SIG-M5 (cell line): ENCODE measurements at places on chromosomes 7 and 10.
A peak's percentile ranks its signal among the peaks of the same experiment; 100 is the strongest.

DNA sequence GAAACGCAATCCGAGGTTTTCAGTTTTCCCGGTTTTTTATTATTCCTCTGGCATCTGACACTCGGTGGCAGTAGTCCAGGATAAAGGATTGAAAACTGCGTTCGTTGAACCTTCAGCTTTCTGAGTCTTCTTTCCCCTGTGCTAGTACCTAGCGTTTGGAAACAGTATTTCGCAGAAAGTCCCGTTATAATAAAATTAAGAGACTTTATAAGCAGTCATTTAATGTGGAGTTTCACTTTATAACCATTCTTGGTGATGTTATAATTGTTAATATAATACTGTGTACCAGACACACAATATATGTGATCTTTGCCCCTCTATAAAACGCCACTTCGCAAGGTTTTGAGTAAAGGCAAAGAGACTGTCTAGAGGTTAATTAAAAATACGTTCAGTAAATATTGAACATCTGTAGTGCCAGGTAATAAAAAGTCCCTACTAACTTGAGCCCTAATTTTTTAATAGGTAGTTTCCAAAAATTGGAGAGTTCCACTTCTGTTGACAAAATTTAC, 874 bp downstream of the CISD1 start:
- DNase-seq, result no peak

DNA sequence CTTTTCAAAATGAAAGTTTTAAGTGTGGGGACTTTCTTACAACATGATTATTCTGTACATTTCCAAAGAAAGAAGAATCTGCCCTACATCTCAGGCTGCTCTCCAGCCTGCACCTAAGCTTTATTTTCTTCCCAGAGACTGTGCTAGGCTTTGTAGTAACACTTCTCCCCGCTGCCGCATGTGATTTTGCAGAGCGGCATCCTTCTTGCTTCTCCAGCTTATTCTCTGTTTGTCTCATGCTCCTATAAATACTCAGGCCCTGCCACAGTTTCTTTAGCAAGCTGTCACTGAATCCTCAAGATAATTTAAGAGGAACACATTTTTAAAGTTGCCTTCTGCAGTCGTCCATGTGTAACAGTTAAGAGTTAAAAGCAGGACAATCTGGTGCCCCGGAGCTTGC, 53.5 kb downstream of the INSYN2A start:
- no peak for DNase-seq

DNA sequence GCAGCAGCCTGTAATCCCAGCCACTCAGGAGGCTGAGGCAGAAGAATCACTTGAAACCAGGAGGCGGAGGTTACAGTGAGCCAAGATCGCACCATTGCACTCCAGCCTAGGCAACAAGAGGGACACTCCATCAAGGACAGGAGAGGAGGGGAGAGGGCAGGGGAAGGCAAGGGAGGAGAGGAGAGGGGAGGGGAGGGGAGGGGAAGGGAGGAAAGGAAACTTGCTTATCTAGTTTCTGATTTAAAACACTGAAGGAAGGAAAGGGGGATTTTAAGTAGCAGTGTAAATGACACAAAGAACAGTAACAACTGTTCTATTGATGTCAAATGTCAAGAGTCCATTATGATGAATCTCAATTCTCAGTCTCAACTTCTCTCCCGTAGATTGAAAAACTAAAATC, 43.7 kb downstream of the SRPK2 start:
- DNase-seq, result no peak

- no peak for DNase-seq
Measured at GRCh38 chr10:70093335-70093944, 39.2 kb downstream of the AIFM2 start.

DNA sequence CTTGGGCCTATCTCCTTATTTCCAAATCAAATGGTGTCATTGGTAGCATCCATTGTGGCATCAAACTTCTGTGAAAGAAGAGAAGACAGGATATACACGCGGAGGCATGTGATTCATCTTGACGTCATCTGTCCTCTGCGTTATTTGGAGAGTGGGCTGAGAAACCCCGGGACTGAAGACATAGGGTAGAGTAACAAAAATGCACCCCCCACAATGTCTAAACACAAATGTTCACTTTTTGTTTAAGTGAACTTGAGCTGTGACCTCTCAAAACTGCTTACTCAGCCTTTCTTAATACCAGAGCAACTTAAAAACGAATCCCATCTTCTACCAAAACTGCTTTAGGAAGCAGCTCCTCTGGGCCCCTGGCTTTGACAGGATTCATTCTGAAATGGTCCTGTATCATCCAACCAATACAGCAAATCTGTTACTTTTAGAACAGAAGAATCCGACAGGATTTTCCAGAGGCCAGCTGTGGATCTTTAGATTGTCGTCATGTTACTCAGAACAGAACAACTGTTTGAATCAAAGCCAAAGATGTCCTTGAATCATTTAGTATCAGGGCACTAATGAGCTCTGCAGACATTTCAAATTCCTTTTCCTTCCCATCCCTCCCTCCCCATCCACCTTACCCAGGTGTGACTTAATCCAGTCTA, 438.1 kb downstream of the SUGCT start:
- no peak for DNase-seq

GRCh38 chr10:8060010-8060703, 5.7 kb downstream of the GATA3 start:
- no peak for DNase-seq

- no peak for DNase-seq
Measured at GRCh38 chr7:18421297-18422002, 74.1 kb upstream of the HDAC9 start.

DNA sequence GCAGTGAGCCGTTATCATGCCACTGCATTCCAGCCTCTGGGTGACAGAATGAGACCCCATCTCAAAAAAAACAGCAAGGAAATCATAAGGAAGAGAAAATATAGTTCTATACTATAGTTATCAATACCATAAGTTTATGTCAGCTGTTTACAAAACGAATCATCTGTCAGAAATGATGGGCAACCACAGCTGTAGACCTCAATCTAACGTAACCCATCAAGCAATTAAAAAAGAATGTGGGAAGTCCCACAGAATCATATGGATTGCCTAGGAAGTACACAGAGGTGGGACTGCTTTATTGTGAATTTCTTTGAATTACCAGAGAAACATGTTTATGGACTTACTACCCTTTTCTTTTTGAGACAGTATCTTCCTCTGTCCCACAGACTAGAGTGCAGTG, 6.9 kb downstream of the NRBF2 start:
- DNase-seq, result no peak

DNA sequence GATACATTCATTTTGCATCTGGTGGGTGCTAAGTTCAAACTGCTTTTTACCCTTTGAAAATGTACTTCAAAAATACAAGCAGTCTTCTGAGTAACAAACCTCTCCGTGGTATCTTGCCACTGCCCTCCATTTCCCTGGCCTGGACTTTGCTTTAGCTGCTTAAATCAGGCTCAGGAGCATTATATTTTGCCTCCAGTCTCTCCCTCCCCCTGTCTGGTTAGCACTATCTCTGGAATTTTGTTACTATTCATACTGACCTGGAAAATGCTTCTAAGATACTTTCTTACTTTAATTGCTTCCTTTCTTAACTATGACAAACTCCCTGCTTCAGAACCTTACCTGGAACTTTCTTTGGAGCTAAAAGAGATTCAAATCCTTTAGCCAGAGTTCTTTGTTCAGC, 369.8 kb downstream of the GFRA1 start:
- no peak for DNase-seq

GRCh38 chr10:94351089-94351488, 11.7 kb downstream of the NOC3L start:
- DNase-seq, result no peak

DNA sequence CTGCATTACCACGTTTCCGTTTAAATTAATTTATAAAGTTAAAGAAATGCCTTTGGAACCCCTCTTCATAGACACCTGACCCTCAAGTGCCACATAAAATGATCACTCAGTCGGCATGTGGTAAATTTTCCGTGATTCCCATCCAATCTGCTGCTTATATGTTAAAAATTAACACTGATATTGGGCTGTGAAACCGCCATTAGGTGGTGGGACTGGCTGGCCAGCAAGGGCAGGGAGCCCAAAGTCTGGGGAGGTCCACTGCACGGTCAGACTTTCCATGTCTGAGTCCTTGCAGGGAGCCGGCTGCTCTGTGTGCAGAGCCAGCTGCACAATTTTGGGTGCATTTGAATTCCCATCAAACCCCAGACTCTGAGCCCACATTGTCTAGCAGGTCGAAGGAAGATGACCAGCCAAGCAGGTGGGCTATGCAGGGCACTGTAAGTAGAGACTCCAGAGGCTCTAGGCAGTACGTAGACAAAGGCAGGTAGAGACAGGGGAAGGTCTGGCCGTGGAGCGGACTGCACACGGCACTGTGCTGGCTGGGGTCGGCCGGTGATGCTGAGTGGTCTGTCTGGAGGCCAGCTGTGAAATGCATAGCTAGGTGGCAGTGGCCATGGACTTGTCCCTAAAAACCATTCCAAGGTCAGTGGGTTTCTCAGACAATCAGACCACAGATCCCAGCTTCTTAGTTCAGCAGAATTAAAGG, 122.9 kb downstream of the SH3PXD2A start:
- no peak for DNase-seq

DNA sequence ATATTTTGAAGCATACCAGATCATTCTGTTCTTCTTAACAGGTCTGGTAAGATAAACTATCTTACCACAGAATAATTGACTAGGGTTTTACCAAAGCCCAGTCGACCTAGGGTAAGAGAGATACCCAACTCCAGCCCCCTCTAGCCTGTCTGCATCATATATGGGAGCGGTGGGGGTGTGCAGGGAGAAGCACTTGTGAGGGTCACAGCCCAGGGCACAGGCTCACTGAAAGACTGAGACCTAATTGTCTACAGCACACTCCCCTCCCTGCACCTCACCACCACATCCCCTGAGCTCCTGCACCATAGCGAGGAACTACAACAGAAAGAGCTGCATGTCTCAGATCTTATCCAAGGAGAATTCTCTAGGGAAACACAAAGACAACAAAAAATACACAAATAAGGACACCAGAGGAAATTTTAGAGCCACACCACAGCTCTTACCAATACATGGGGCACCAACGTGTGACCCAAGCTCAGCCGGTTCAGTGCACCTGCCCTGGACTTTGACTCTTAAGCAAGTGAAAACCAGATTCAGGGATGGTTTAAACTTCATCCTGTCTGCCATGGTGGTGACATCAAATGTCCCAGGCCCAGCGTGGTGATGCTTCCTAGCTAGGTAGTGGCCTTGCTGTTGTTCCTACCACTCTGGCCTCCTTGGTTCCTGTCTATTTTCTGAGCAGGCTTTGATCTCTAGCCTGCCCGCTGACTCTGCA, 150.8 kb downstream of the HERPUD2 start:
- no peak for DNase-seq

DNA sequence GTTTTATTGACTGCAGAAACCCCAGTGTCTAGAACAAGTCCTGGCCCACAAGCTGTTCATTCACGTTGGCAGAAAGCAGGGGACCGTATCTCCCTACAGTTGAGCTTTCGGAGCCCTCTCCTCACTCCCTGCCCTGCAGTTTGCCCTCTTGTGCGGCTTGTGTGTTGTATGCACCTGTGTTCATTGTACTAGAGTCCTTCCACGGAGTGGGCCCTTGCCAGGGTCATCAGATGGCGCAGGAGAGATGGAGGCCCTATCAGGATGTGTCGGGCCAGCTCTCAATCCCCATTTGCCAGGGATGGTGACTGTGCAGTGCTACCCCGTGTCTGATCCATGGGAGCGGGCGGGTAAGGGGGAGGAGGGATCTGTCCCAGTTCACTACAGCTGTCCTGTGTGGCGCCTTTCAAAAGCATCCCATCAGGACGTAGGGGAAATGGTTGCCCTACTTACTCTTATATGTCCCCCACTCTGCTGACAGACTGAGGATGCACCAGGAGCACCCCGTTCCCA, 77.4 kb upstream of the PRR15 start:
- no peak for DNase-seq

GRCh38 chr10:78029269-78030226, at the start of gene POLR3A:
Gene POLR3A (minus strand): TSS chr10:78029515. CDS start chr10:78029407, 108 bp downstream.
- peak; percentile 57 for DNase-seq

DNA sequence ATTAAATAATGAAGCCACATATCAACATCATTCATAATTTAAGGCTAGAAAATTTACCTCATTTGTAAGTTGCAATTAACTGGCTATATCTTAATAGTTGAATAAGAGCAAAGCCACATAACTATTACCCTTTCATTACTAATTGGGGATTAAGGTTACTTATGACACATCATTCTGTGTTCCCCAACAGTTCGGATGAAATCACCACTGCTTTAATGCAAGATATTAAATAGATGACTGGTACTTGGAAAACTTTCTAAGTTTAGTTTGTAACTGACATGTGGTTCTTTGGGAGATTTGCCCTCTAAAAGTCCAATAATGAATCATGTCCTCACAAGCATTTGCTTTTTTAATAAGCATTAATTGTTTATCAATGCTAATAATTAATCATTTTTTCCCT, 109.1 kb downstream of the MTERF1 start:
- DNase-seq, result no peak

GRCh38 chr7:22460363-22460988, 39.5 kb downstream of the STEAP1B start:
- no peak for DNase-seq

- DNase-seq, result no peak
Measured at GRCh38 chr7:1719913-1720312, 49.8 kb downstream of the ELFN1 start.

- DNase-seq, result no peak
Measured at GRCh38 chr7:45278763-45279398, 121.3 kb downstream of the RAMP3 start.

DNA sequence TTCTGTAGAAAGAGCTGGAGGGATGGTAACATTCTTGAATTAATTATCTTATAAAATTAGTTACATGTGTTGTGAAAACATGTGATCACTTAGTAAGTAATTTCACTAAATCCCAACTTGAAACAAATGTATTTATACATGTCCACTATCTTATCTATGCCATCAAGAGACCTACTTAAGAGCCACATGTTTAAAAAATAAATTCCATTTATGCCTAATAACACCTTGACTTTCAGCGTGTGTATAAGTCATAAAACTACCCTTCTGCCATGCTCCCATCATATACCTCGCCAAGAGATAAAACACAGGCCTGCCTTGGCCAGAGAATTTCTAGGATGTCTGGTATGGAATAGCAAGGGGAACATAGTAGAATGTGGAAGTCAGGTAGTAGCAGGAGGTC, 37.3 kb downstream of the LIPJ start:
- no peak for DNase-seq

GRCh38 chr7:142181211-142181610, 69.7 kb downstream of the MGAM2 start:
- no peak for DNase-seq

DNA sequence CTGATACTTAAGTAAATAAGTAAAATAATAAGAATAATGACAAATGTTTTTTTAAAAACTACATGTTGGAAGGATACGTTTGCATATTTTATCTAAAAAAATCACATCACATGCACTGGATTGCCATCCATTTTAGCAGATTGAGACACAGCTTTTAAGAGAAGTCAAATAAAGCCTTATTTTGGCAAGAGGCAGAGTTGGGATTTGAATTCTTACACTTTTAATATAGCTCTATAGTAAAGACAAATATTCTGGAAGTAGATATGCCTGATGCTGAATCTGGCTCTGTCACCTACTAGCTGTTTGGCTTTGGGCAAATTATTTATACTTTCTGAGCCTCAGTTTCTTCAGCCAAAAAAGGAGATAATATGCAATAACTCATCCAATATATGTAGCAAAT, 386.4 kb downstream of the ETV1 start:
- DNase-seq, result no peak
